Regular cardiac myocyte (primary cell): ENCODE measurements at places on chromosomes 6 and 20. TPM values are rescaled to one million over a fixed set of nuclear protein-coding genes. Genes with fewer than 3 reads are reported as not detected.

Gene APCDD1L
- 7.3 and 9.0 TPM in 2 replicates for total RNA-seq

Gene BPI
- 0.28 TPM in 1 of 2 replicates, not detected in the other for total RNA-seq

Gene PEDS1
- total RNA-seq = 15.9 and 20.0 TPM in 2 replicates

Gene PRL
- not detected in 2 replicates for total RNA-seq

Gene PCMT1
- 152 and 216 TPM in 2 replicates for total RNA-seq

Gene IPCEF1
- total RNA-seq = under 0.01 TPM in 1 of 2 replicates, not detected in the other

Gene PARD6B
- total RNA-seq = 0.96 and 1.7 TPM in 2 replicates

Gene RBM12
- 29.9 and 33.2 TPM in 2 replicates for total RNA-seq

Gene OR12D3
- not detected in 2 replicates for total RNA-seq

Gene HCRTR2
- not detected in 2 replicates for total RNA-seq

Gene PAK1IP1
- total RNA-seq = 17.5 and 28.0 TPM in 2 replicates

Gene CGAS
- total RNA-seq = 7.6 and 10.2 TPM in 2 replicates

Gene SIRPB2
- total RNA-seq = not detected in 2 replicates

Gene HLA-DRB5
- 0.28 TPM in 1 of 2 replicates, not detected in the other for total RNA-seq

Gene TOX2
- total RNA-seq = 1.4 and 2.1 TPM in 2 replicates

Gene VSTM2L
- 2.5 and 3.7 TPM in 2 replicates for total RNA-seq

Gene HLA-DMA
- total RNA-seq = 2.1 and 6.2 TPM in 2 replicates

Gene SLC22A16
- under 0.01 TPM in 1 of 2 replicates, not detected in the other for total RNA-seq

Gene TSHZ2
- 0.19 and 1.4 TPM in 2 replicates for total RNA-seq

Gene NHLRC1
- total RNA-seq = 2.1 and 2.8 TPM in 2 replicates

Gene TCP11
- total RNA-seq = 0.19 and 0.56 TPM in 2 replicates

Gene CCR6
- not detected in 2 replicates for total RNA-seq

Gene NNAT
- total RNA-seq = 0.19 TPM in 1 of 2 replicates, not detected in the other
